ENCODE measurements at places on chromosomes 1 and 21. TPM values are rescaled to one million over a fixed set of nuclear protein-coding genes. Genes with fewer than 3 reads are reported as not detected.

Gene GBP5
- 0.27 TPM for polyA plus RNA-seq

Gene PRAMEF15
- polyA plus RNA-seq: not detected

- DNase-seq: no peak
Observed at GRCh38 chr1:163013826-163014600, 55.1 kb upstream of the RGS4 start.

DNA sequence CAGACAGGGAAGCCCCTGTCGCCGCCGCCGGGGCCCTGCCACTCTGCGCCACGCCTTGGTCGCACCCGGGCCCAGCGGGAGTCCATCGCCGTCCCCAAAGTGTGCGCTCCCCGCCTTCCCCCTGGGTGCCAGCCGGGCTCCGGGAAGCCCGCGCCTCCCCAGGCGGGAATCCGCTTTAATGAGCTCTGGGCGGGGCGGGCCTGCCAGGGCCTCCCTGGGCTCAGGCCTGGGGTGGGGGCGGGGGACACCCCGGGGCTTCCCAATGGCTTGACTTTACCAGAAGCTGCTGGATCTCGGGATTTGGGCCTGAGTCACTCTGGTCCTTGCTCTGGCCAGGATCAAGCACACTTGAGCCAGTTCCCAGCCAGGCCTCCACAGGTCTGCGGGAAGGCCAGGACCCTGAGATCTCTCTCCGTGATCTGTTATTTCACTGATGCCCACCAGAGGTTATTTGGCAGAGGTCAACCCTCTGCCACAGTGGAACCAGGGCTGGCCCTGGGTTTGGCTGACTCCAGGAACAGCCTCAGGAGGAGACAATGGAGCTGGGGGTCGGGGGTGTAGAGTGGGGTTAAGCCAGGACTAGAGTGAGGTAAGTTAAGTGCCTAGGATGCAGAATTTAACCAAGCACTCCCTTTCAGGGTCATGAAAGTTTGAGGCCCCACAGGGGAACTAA is 178.4 kb upstream of the EDN2 start:
- peak; percentile 77 for DNase-seq

GRCh38 chr1:22315315-22316078 is 136.2 kb upstream of the ZBTB40 start:
- DNase-seq: no peak

GRCh38 chr1:47201179-47201578 is 11.3 kb upstream of the PDZK1IP1 start:
- no peak for DNase-seq

GRCh38 chr1:40162753-40163441 is 1.7 kb downstream of the RLF start:
- no peak for DNase-seq

GRCh38 chr1:230049731-230050130 is 17.3 kb upstream of the GALNT2 start:
- DNase-seq: no peak

GRCh38 chr1:178371933-178372388 is 124.8 kb downstream of the CLEC20A start:
- no peak for DNase-seq

- DNase-seq: no peak
Observed at GRCh38 chr1:92346866-92347640, 48.2 kb downstream of the RPAP2 start.
